A549 treated with Mapracorat at 1 μM for 4 hours (cell line): ENCODE measurements at places on chromosomes 11 and 22. TPM values are rescaled to one million over a fixed set of nuclear protein-coding genes. Genes with fewer than 3 reads are reported as not detected.

PARVB gene
- 35.4 to 46.0 TPM (median 42.5 TPM) in 5 replicates for total RNA-seq

C1QTNF5 gene
- not detected in 5 replicates for total RNA-seq

RBFOX2 gene
- 22.9 to 31.1 TPM (median 29.4 TPM) in 5 replicates for total RNA-seq

OR6X1 gene
- not detected in 5 replicates for total RNA-seq

CD3D gene
- total RNA-seq: not detected in 5 replicates

VSTM5 gene
- not detected in 5 replicates for total RNA-seq

HEPN1 gene
- total RNA-seq: not detected in 5 replicates

UFD1 gene
- 95.2 to 105 TPM (median 99.2 TPM) in 5 replicates for total RNA-seq

LRRC4C gene
- not detected in 5 replicates for total RNA-seq

HBB gene
- total RNA-seq: not detected in 5 replicates

XKR3 gene
- total RNA-seq: not detected in 5 replicates

HSPB2 gene
- 0.13 TPM in 1 of 5 replicates, not detected in the others for total RNA-seq
